ENCODE measurements at places on chromosomes 11 and 22.

DNA sequence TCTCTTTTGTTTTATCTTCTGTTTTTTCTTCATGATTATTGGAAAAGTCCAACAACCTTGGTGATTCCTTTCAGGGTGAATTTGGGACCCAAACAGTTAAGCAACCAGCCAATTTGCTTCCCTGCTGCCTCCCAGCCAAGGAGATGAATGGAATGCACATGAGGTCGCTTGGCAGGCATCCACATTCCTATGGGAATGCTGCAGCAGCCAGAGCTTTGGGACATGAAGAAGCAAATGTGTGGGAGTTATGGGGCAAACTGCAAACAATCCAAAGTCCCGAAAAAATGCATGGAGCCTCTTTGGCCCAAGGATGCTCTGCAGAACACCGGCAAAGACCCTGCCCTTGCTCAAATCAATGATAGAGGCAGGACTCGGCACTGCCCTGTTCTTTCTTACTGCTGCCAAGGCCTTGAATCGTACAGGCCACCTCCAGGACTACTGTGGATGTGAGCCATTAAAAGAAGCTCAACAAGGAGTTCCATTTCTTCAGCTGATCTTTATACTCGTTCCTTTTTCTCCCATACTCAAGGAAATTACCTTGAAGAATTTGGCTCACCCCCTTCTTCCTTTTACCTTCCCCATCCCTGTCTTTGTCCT, 117.3 kb upstream of the TEAD1 start:
- DNase-seq = no peak

DNA sequence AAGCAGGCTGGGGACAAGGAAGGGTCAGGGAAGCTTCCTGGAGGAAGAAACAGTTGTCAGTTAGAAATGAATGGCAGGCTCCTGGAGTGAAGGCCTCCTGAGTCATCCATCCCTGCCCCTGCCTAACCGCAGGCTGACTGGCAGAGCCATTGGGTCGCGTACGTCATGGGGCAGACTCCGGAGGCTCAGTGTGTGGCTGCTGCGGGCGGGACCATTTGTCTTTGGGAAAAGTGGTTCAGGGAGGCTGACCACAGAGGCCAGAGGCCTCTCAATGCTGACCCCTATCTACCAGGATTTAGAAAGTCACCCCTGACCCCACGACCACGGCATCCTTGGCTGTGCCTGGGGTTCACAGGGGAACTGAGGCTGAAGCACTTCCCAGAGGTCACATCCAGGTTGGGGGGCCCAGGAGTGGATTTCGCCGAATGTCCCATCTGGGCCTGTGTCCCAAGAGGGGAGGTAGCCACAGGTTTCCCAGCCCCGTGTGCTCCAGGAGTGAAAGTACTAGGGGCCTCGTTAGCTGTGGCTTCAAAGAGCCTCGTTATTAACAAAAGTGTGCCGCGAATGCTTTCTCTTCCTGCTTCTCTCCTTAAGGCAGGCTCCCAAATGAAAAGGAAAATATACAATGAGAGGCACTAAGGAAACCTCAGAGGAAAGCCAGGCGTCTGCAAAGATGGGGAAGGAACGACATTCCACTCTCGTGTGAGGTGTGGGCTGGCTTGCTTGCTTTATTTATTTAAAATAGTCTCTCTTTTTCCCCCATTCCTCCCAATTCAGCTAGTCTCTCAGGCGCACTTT, 58.9 kb downstream of the FLRT1 start:
- no peak for DNase-seq

DNA sequence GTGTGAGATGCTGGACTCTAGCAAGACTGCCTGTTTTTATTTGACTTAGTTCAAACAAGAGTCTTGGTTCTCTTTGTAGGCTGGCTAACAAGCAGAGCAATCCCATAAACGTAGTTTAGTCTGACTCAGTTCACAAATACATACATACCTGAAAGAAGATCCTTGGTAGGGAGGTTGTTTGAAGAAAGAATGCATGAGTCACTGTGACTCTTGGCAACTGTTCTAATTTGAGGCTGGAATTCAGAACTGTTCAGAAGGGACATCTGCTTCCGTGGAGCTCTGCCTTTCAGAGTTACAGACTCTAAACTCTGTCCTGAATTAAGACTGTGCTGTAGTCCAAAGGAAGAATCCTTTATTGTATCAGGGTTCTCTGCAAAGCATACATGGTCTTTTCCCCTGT, 32.2 kb downstream of the C2CD3 start:
- no peak for DNase-seq

DNA sequence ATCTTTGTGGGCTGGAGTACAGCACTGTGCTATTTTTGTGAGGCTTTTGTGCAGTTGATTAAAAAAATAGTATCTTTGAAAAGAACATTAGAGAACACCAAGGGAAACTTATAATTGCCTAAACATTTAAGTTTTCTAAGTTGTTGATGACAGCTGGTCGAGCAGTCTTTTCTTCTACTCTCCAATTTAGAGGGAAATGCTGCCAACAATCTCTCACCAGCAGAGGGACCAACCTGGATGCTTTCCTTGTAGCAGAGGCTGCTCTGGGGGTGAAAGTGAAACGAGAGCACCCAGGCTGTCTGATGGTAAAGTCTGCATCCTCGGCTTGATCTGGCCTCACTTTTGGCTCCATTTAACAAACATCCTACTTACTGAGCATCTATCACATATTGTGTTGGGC, 1286.5 kb upstream of the TENM4 start:
- DNase-seq = no peak

DNA sequence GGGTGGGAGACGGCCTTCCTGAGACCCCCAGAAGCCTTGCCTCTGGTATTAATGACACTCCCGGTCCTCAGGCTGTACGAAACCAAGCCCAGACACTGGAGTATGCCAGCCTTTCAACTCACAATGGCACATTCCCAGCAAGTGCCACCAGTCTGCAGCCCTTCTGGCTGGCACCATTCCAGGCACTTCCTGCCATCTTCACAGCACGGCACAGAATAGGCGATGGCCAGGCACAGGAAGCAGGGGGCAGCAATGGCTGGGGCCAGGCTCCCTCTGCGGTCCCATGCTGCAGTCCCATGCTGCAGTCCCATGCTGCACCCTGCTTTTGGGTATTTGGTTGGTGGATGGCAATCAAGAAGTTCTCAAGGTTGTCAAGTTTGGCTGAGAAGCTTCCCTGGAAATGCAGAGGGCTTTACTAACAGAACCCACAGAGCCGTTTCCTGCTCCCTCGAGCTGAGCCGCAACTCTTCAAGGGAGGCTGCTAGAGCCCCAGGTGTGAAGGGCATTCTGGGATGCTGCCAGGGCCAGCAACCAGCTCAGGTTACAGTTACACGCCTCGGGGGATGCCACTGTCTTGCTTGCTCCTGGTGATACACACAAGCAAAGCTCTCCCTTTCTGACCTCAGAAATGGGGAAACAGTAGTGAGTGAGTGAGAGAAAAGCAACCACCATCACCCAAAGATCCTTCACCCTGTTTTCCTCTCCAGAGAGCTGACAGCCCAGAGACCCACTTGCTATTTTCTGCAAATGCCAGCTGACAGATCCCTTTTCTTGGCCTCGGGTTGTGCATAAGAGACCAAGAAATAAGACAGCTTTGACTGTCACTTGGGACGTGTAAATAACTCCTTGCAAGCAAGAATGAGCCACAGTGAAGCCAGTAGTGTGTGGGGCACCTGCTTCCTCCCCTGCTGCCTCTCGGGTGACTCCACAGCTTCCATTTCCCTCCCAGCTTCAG, 23.9 kb downstream of the LRFN4 start:
- no peak for DNase-seq

DNA sequence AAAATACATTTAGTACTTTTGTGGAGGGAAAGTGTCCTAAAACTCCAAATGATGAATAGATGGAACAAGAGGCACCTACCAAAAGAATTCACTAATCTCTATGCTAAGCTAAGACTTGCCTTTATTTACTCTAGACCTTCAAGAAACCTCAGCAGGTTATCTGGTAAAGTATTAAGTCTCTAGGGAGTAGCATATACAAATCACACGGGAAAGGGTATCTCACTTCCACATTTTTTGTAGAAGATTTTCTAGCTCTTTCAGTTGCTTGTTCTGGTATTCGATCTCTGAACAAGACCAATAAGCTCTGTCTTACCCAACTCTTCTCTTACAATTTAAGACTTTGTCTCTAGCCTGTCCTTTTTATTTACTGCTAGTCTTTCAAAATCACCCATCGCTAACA, 18.1 kb upstream of the CADM1 start:
- no peak for DNase-seq

DNA sequence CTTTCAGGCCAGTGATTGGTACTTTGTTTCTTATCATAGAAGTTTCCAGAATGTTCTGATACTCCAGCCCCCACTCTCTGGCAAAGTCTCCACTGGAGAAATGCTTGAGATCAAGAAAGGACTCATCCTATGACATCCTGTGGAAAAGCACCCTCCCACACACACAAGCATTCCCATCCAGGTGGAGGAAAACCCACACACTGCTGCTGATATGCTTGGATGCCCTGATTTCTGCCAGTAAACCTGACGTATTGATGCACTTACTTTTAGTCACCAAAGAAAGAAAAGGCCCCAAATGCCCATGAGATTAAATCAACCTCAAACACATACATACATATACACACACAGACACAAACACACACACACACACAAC, 9.2 kb upstream of the SLC5A12 start:
- DNase-seq = no peak

- no peak for DNase-seq
These were observed 49.3 kb downstream of the CABIN1 start for GRCh38 chr22:24060375-24060788.

GRCh38 chr11:124745270-124745834, 5.6 kb downstream of the NRGN start:
- no peak for DNase-seq

DNA sequence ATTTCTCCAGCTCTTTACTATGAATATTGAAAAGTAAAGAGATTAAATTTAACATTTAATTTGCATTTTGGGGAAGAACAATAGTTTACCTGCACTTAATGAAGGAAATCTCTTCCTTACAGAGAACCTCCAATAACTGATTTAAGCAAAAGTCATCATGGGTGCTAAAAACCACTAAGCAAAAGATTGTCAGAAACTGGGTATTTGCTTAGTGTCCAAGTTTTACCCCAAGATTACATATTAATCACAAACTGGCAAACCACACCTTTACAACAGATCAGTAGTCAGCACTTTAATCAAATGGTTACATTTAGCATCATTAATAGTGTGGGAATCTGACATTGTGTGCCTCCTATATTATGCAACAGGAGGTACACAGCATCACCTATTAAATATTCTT, 2.7 kb downstream of the ZBTB44 start:
- no peak for DNase-seq

GRCh38 chr11:12094872-12095800, 15.3 kb upstream of the MICAL2 start:
- DNase-seq = no peak

DNA sequence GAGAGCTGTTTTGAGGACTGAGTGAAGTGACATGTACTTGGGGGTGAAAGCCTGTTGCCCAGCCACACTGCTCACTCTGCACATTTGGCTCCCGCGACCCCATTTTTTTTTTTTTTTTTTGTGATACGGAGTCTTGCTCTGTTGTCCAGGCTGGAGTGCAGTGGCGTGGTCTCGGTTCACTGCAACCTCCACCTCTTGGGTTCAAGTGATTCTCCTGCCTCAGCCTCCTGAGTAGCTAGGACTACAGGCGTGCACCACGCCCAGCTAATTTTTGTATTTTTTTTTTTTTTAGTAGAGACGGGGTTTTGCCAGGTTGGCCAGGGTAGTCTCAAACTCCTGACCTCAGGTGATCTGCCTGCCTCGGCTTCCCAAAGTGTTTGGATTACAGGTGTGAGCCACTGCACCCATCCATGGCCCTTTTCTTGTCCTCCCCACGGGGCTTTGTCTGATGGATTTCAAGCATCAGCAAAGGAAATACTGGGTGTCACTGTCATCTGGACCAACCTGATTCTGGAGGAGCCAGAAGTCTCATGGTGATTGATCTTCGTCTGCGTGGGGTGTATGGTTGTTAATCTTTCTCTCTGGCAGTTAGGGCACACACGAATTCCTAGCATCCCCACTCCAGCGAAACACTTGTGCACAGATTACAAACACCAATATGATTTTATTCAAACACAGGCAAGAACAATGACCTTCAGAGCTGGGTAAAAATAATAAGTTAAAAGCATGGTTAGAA, 3.4 kb upstream of the UCP3 start:
- DNase-seq = no peak

GRCh38 chr11:18749681-18750319, 23.8 kb upstream of the IGSF22 start:
- DNase-seq = no peak

DNA sequence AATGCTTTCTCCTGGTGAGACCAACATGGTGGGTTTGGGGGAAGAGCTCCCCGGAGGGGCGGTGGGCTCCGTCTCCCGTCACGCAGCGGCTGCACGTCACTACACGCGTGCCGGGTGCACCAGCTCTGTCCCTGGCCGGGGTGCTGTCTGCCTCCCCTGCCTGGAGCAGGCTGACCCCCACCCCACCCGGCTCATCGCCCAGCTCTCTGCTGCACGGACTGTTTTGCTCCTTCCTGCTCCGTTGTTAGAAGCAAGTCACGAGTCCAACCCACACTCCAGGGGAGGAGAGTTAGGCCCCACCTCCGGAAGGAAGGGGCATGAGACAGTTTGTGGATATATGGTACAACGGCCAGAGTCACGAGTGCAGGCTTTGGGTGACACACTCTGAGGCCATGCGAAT, 364.9 kb downstream of the BRD1 start:
- DNase-seq = no peak

DNA sequence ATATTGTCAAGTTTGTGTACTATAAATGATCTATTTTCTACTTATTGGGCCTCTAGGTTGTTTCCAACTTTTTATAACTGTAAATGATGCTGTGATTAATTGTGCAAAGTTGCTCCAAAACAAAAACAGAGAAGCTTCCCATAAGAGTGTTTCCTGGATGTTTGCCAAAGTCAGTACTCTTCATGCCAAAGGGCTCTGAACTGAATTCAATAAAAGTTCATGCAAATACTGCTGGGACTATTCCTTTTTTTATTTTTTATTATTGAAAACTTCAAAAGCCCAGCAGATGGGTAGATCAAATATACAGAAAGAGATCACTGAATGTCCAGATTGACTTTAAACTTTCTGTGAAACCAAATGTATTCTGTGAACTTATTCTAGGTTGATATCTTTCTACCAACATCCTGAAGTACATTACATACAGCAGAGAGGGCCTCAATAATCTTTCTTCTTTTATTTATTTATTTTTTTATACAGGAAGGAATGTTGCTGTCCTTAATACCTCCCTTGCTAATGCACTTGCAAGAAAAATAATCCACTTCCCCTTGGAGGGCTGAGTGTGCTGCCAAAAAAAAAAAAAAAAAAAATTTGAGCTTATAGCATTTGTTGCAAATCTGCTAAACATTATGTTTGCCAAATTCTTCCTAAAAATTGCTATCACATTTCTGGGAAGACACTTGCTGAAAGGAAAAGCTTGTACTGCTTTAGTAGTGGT, 53.0 kb downstream of the CTSC start:
- no peak for DNase-seq

GRCh38 chr11:65390996-65391395, 4.6 kb downstream of the FRMD8 start:
- no peak for DNase-seq

GRCh38 chr11:84437071-84437980, 1151.2 kb upstream of the CCDC90B start:
- DNase-seq = no peak

GRCh38 chr22:19900707-19901436, 40.7 kb upstream of the COMT start:
- no peak for DNase-seq

- DNase-seq = no peak
These were observed 33.6 kb downstream of the MACROD1 start for GRCh38 chr11:64132191-64132771.
